ENCODE measurements at places on chromosomes 7 and 10.

DNA sequence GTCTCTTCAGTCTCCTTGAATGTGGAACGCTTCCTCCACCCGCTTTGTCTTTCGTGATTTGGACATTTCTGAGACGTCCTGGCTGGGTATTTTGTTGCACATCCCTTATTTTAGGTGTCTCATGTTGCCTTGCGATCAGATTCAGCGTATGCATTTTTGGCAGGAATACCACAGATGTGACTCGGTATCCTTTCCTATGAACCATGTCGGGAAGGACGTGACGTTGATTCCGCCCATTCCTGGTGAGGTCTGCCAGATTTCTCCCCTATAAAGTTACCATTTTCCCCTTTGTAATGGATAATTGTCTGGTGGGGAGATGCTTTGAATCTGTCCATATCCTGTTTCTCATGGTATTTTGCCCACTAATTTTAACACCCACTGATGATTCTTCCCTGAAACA, 49.6 kb downstream of the RBM17 start:
- no peak for DNase-seq

DNA sequence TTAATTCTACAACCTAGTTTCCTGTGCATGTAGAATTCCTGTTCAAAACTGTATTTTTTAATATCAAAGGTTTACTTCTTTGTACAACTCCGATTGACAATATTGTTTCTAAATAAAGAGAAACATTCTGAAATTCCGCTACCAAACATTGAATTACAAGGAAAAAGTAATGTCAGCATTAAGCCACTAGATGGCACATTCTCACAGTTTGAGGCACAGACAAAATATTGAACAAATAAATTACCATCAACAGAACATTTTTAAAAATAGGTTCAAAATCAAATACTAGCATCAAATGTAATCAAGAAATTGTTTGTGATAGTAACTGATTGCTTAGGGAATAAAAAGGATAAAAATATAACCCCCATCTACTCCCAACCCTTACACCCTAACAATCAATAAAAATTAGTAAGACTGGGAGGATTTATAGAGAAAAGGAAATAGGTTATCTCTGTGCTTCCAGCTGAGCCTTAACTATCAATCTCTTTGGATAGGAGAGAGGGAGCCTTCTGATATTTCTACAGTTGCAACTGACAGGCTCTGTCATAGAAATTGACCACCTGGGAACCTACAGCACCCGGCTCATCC, 86.6 kb upstream of the C7orf33 start:
- DNase-seq: peak; percentile 43

DNA sequence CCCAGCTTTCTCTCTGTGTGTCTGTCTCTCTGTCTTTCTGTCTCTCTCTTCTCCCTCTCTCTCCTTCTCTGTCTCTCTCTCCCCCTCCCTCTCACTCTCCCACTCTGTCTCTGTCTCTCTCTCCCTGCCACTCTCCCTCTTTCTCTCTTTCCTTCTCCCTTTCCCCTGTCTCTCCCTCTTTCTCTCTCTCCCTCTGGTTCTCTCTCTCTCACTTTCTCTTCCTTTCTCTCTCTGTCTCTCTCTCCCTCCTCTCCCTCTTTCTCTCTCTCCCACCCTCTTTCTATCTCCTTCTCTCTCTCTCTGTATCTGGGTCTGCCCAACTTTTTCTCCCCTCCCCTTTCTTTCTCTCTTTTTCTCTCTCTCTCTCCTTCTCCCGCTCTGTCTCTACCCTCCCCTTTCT, 36.5 kb downstream of the SEC61G start:
- DNase-seq: no peak

- DNase-seq: no peak
These were observed 267.4 kb downstream of the ADK start for GRCh38 chr10:74418285-74418872.

DNA sequence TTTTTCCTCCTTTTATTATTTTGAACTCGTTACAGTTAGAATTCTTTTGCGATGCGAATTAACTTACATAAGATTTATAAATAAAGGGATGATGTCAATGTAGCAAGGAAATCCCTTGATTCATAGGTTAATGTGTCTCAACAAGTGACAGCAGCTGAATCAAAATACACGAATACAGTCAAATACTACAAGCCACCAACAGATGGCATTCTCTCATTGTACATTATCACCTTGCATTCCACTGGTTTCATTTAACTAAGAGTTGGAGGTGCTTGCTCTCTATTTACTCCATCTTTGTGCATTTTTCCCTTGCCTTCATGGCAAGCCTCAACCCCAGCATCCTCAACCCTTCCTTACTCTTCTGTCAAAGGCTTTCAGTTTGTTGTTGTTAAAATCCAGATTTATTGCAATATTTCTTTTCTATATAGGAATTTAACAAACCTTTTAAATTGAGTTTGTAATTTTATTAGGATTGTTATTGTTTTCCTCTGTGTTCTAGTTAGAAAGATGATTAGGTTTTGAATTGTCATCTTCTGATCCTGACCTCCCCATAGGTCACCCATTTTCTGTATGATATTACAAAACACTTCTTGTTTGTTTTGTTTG, 78.3 kb downstream of the SLC25A40 start:
- peak; percentile 62 for DNase-seq

DNA sequence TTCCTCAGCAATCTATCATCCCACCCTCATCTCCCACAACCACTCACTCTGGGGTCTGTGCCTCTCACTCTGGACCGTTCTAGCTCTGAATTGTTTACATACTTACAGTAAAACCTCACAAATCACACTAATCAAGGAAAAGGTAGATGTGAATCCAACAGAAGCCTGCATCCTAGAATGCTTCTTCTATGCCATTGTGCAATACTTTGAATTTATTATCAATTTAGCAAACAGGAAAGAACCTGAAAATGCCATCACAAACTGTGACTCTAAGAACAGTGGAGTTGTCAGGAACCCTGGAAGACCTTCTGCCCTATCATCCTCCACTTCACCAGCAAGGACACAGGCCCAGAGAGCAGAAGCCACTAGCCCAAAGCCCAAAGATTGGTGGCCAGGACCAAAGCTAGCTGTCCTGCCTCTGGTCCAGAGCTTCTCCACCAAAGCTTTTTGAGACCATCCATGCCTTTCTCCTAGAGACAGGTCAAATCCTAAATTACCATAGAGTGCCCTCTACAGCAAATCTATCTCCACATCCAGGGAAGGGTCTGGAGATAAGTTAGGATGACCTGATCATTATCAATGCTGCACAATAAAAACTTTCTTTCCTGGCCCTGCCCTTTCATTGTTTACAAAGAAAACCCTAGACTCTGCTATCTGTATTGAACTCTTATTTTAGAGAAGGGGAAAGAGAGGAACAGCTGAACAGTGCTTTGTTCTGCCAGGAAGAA, 2.4 kb downstream of the SORBS1 start:
- DNase-seq: no peak

GRCh38 chr10:8051851-8052257, 2.6 kb upstream of the GATA3 start:
- DNase-seq: no peak

DNA sequence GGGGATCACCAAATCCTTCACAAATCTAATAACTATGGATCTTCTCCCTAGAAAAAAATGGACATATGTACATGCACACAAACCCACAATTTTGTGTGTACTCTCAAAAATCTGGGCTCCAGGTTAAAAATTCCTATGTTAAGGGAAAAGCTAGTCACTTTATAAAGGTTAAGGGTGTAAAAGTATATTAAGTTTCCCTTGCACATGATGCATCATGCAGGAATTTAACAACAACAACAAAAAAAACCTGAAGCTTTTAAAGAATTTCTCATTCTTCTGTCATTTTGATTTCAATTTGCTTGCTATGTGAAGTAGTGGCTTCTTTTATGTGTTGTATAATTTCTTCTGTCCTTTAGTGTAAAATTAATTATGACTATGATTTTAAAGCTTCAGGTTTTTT, 123.7 kb downstream of the CNOT4 start:
- DNase-seq: no peak

- no peak for DNase-seq
These were observed 39.1 kb downstream of the GOLGA7B start for GRCh38 chr10:97888641-97889262.

DNA sequence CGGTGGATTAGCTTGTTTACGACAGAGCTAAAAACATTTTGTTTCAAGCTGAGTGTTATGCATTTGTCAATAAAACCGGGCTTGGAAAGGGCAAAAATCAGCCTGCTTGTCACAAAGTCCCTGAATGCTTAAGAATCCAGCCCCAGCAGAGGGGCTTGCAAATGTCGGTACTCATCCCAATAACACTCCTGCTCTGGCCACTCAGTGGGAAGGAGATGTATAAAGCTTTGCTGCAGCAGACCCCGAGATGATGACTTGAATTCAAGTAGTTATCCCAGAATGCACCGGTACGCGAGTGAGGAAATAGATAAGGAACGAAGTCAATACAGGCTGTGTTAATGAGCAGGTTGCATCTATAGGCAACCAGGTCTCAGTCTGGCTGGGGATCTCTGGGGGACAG, 662.3 kb downstream of the CCSER2 start:
- no peak for DNase-seq

DNA sequence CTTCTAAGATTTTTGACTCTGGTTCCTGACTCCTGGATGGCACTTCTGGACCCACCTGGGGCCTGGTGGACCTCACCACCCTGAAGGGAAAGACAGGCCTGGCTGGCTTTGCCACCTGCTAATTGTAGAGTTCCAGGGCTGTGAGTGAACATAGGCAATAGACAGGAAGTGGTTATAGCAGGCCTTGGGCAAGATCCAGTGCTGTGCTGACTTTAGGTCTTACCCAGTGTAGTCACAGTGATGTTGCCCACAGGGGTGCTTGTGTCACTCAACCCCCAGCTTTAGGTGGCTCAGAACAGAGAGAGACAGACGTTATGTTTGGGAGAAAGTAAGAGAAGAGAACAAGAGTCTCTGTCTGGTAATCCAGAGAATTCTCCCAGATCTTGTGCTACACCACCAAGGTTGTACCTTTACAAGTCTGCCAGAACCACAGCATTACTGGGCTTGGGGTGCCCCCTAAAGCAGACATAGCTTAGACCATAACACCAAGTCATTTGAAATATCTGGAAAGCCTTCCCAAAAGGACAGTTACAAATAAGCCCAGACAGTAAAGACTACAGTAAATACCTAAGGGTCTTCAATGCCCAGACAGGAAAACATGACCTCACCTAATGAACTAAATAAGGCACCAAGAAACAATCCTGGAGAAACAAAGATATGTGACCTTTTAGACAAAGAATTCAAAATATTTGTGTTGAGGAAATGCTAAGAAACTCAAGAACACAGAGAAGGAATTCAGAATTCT, 303.4 kb downstream of the PCLO start:
- DNase-seq: no peak

DNA sequence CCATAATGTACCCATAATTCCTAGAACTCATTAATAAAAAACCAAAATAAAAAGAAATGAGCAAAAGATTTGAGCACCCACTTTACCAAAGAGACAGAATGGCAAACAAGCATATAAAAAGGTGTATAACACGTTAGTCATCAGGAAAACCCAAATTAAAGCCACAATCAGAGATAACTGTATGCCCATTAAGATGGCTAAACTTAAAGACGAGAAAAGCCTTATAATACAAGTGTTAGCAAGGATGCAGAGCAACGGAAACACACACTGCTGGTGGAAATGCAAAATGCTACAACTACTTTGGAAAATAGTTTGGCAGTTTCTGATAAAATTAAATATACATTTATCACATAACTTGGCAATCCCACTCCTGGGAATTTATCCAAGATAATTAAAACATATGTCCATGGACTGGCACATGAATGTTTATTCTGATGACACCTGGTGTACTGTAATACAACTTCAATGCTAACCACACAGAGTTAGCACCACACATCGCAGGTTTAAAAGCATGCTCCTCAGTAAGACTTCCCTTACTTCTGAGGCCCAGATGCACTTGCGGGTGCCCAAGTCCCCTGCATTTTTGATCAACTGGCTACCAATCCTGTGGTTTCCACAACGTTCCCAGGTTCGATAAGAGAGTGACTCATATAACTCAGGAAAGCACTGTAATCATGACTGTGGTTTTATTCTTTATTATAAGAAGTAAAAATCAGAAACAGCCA, 158.6 kb downstream of the SNX13 start:
- DNase-seq: no peak

- no peak for DNase-seq
These were observed 30.9 kb downstream of the LEP start for GRCh38 chr7:128271942-128272481.

GRCh38 chr10:10658172-10658785, 359.4 kb upstream of the CELF2 start:
- DNase-seq: peak; percentile 4

DNA sequence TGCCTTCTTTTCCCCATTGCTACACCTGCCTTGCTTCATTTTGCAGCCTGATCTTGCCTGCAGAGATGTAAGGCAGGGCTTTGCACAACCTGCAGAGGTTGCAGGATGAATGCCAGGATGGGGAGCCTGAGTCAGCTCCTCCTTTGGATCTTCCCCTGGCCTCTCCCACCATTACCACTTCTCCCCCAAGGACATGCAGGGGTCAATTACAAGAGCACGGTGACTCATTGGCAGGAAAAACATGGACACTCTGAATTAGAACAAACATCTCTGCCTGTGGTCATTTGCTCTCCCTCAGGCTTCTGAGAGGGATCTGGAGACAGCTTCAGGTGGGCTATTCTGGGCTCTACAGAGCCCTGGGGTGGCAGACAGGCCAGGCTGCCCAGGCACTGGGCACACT, 89.2 kb downstream of the HERPUD2 start:
- no peak for DNase-seq

GRCh38 chr7:88212918-88213317, 6.9 kb downstream of the SRI start:
- DNase-seq: no peak

Data from inflammatory macrophage treated with lipopolysaccharide for 4 hours (primary cell).